ENCODE measurements at places on chromosomes 5 and 9. TPM values are rescaled to one million over a fixed set of nuclear protein-coding genes. Genes with fewer than 3 reads are reported as not detected.

The GDF9 gene
- 0.39 TPM for total RNA-seq

The IFNK gene
- not detected for total RNA-seq

- H3K4me3 ChIP-seq: no peak overlapping the region
- H3K36me3 ChIP-seq: no peaks in the 10 kb centered on the region
- no peak for DNase-seq
- H3K4me1 ChIP-seq: no peaks in the 10 kb centered on the region
- H3K27ac ChIP-seq: no peak overlapping the region
Measured at GRCh38 chr9:16182784-16183183, 629.9 kb downstream of the CCDC171 start.

GRCh38 chr9:33178972-33179697 is 12.0 kb upstream of the B4GALT1 start:
- no peak overlapping the region for H3K27ac ChIP-seq
- DNase-seq: no peak
- H3K27me3 ChIP-seq: no peaks in the 10 kb centered on the region
- no peaks in the 10 kb centered on the region for H3K36me3 ChIP-seq
- H3K4me3 ChIP-seq: no peak overlapping the region
- H3K4me1 ChIP-seq: peaks cover 10% of the 10 kb centered on the region

DNA sequence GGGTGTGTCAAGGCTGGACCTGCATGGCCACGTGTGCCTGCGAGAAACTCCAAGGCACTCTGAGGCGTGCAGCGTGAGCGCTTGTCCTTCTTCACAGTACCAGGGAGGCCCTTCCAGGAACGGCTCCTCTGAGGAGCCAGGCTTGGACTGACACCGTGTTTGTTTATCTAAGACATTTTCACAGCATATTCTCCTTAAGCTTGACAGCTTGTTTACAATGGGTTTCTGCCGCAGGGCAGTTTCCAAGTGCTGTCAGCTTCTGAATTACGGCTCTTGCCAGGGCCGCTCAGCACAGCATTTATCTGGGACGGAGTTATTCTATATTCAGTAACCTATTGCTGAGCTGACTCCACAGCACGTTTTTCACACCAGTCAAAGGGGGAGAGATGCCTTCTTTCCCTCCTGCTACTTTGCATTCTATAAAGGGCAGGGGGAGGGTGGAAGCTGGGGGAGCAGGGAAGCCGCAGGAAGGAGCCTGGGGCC is 98.4 kb downstream of the LMNB1 start:
- H3K4me1 ChIP-seq: no peaks in the 10 kb centered on the region
- H3K27ac ChIP-seq: no peak overlapping the region
- H3K27me3 ChIP-seq: no peaks in the 10 kb centered on the region

GRCh38 chr9:109010746-109011145 is 2.6 kb downstream of the CTNNAL1 start:
- H3K4me1 ChIP-seq: peaks cover 6% of the 10 kb centered on the region
- DNase-seq: no peak
- H3K36me3 ChIP-seq: no peaks in the 10 kb centered on the region
- no peak overlapping the region for H3K27ac ChIP-seq
- H3K4me3 ChIP-seq: no peak overlapping the region

- H3K36me3 ChIP-seq: no peaks in the 10 kb centered on the region
- no peak overlapping the region for H3K27ac ChIP-seq
- DNase-seq: no peak
- H3K4me1 ChIP-seq: peaks cover 5% of the 10 kb centered on the region
Measured at GRCh38 chr5:176470539-176470938, 22.4 kb downstream of the FAF2 start.

- peak overlapping the region; percentile 52 for H3K4me3 ChIP-seq
- no peaks in the 10 kb centered on the region for H3K27me3 ChIP-seq
- H3K27ac ChIP-seq: peak overlapping the region; percentile 49
Measured at GRCh38 chr5:43312699-43313034, 545 bp downstream of the HMGCS1 start.

DNA sequence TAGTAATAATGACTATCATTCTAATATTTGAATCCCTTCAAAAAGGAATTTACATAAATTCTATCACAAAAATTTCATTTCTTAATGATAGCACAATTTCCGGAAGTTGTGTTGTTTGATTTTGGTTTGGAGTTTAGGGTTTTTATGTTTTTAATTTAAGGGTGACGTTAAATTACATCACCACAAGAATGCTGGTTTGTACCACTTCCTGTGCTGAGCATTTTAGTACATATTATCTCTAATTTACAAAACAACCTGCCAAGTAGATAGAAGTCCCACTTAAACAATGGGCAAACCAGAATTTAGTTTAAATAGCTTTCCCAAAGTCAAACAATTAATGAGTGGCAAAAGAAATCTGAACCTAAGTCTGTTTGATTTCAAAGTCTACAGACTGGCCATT is 63.4 kb downstream of the DENND1A start:
- no peaks in the 10 kb centered on the region for H3K27me3 ChIP-seq
- H3K36me3 ChIP-seq: no peaks in the 10 kb centered on the region
- H3K4me1 ChIP-seq: no peaks in the 10 kb centered on the region
- DNase-seq: no peak

DNA sequence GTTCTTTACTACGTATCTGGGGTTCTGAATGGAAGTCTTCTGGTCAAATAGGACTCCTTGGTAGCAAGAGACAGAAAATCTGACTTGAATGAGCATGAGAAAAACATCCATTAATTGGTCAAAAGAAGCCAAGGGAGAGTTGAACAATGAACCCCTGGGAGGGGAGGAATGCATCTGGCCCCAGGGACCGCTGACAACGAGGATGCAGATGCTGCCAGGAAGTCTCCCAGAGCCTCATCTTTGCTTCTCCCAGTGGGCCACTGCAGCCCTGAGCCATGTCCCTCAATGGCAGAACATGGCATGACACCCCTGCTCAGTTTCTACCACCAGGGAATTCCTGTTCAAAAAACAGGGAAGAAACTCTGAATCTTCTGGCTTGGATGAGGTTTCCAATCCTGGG is 50.5 kb upstream of the ICE1 start:
- H3K4me3 ChIP-seq: no peak overlapping the region
- H3K4me1 ChIP-seq: no peaks in the 10 kb centered on the region
- no peaks in the 10 kb centered on the region for H3K27me3 ChIP-seq

GRCh38 chr5:58922461-58923171 is 339.7 kb downstream of the RAB3C start:
- H3K27me3 ChIP-seq: no peaks in the 10 kb centered on the region
- peak; percentile 92 for DNase-seq
- peak overlapping the region; percentile 51 for H3K27ac ChIP-seq
- peaks cover 3% of the 10 kb centered on the region for H3K4me1 ChIP-seq

GRCh38 chr5:56056875-56057274 is 62.1 kb upstream of the IL6ST start:
- no peak overlapping the region for H3K4me3 ChIP-seq
- peaks cover 3% of the 10 kb centered on the region for H3K27me3 ChIP-seq
- no peak overlapping the region for H3K27ac ChIP-seq
- DNase-seq: no peak
- peaks cover 4% of the 10 kb centered on the region for H3K4me1 ChIP-seq
- no peaks in the 10 kb centered on the region for H3K36me3 ChIP-seq

DNA sequence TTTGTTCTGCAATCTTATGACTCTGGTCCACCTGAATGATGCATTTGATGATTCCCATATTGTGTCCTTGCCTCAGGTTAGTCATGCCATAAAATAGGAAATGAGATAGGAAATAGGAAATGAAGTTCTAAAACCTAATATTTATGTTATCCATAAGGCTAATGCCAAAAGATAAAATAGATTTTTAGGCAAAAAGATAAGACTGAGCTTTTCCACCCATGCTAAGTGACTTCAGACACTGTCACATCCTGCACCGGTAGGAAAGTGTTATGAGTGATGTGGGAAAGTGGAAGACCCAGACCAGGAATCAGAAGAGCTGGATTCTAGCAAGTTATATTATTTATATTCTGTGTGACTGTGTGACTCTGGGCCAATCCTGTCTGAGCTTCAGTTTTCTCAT is 600.8 kb upstream of the DMAC1 start:
- H3K36me3 ChIP-seq: no peaks in the 10 kb centered on the region
- H3K27me3 ChIP-seq: no peaks in the 10 kb centered on the region
- H3K4me1 ChIP-seq: no peaks in the 10 kb centered on the region

DNA sequence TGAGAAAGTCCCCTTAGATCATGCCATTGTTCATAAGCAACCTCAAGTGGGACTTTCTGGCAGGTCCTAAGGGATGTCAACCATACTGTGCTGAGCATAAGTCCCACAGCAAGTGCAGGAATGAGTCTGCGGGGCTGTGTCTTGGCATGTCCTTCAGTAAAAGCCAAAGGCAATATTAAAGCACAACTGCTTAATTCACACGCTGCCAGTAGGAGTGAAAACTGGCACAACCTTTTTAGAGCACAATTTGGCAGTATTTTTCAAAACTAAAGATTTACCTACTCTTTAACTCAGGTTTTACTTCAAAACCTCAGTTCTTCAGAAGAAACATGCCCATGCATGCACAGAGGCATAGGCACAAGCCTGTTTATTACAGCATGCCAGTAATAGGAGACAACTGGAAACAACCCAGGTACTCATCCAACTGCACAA is 24.4 kb upstream of the SMAD5 start:
- no peaks in the 10 kb centered on the region for H3K27me3 ChIP-seq
- H3K27ac ChIP-seq: no peak overlapping the region
- DNase-seq: no peak
- H3K4me1 ChIP-seq: peaks cover 3% of the 10 kb centered on the region
- no peaks in the 10 kb centered on the region for H3K36me3 ChIP-seq

GRCh38 chr5:130135506-130135905 is 231.2 kb downstream of the CHSY3 start:
- peaks cover 6% of the 10 kb centered on the region for H3K4me1 ChIP-seq
- H3K36me3 ChIP-seq: no peaks in the 10 kb centered on the region
- H3K27me3 ChIP-seq: no peaks in the 10 kb centered on the region
- no peak overlapping the region for H3K4me3 ChIP-seq

- no peak overlapping the region for H3K27ac ChIP-seq
- no peaks in the 10 kb centered on the region for H3K36me3 ChIP-seq
- no peak overlapping the region for H3K4me3 ChIP-seq
- DNase-seq: no peak
- H3K27me3 ChIP-seq: no peaks in the 10 kb centered on the region
Measured at GRCh38 chr9:96559339-96559943, 60.2 kb downstream of the CDC14B start.

DNA sequence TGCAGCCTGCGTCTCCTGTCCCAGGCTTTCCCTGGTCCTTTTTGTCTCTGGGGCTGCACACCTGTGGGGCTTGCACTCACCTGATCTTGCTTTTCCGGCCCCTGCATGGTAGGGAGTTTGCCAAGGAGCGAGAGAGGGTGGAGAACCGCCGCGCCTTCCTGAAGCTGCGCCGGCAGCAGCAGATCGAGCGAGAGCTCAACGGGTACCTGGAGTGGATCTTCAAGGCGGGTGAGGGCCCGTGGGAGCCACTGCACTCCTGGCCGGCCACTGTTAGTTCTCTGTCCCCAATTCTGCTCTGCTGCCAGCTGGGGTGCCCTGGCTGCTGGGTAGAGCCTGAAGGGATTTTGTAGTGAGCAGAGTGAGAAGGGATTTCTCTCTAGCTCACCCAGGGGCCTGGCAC is 78.0 kb downstream of the CACNA1B start:
- H3K4me1 ChIP-seq: no peaks in the 10 kb centered on the region
- H3K27ac ChIP-seq: no peak overlapping the region
- no peaks in the 10 kb centered on the region for H3K36me3 ChIP-seq
- H3K27me3 ChIP-seq: no peaks in the 10 kb centered on the region

DNA sequence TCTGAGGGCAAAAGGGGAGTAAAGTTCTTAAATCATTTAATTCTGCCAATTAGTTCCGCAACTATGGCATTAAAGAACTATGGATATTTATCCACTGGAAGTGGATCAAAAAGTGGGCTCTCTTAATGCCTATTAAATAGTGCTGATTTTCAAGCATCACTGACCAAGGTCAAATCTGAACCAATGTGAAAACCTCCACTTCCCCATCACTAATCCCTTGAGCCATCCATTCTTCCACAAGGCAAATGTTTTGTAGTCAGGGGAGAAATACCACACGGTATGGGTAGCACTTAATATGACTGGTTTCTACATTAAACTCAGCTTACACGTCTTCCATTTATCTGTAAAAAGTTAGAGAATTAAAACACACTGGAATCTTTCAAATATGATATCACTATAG is 57.6 kb downstream of the MLLT3 start:
- no peaks in the 10 kb centered on the region for H3K4me1 ChIP-seq
- H3K36me3 ChIP-seq: no peaks in the 10 kb centered on the region
- H3K27ac ChIP-seq: no peak overlapping the region
- H3K27me3 ChIP-seq: no peaks in the 10 kb centered on the region
